ENCODE measurements at places on chromosomes 7 and 10.

DNA sequence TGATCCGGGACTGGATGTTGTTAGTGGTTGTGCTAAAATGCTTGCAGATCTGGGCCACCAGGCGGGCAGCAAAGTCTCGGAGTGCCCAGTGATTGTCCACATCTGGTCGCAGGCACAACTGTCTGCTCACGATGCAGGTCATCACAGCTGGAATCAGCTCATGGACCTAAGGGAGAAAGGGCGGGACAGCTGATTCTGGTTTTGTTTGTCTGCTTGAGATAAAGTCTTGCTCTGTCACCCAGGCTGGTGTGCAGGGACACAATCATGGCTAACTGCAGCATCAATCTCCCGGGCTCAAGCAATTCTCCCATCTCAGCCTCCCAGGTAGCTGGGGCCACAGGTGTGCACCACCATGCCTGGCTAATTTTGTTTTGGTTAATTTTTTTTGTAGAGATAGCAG is 8.0 kb downstream of the TAF6 start:
- DNase-seq, result no peak

GRCh38 chr7:9106747-9107146 is 673.3 kb downstream of the NXPH1 start:
- no peak for DNase-seq

DNA sequence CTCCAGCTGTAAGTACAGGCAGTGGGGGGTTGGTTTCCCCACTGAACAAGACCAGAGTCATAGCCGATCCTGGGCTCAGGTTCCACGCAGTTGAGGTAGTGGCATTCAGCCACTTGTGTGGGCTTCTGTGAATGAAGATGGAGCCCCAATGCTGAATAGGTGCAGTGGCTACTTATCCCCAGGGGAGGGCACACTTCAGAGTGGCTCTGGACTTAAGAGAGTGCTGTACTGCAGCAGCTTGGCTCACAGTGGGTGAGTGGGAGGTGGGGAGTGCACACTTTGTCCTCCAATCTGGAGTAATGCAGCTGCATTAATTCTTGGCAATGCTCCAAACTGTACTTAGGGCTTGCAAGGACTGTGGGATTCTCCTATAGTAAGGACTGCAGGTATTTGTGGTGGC is 81.9 kb downstream of the BUB3 start:
- DNase-seq, result peak; percentile 16

DNA sequence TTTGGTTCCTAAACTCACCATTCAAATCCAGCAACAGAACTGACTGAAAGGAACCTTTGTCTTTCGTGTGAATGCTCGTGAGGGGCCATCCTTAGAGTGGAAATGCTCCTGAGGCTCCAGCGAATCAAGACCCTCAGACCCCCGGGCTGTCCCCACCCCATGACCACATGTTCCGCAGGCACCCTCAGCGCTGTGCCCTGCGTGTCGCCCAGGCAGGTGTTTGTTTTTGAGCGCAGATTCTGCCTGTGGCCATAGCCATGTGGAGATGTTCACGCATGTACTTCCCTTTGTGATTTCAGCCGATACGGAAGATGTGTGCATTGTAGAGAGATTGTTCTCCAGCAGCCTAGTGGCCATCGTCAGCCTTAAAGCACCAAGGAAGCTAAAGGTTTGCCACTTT is 24.2 kb downstream of the WIPI2 start:
- DNase-seq, result no peak

GRCh38 chr10:45464958-45465567 is 91.0 kb downstream of the ALOX5 start:
- peak; percentile 71 for DNase-seq

GRCh38 chr10:79286318-79286951 is 60.8 kb upstream of the PPIF start:
- DNase-seq, result peak; percentile 93

DNA sequence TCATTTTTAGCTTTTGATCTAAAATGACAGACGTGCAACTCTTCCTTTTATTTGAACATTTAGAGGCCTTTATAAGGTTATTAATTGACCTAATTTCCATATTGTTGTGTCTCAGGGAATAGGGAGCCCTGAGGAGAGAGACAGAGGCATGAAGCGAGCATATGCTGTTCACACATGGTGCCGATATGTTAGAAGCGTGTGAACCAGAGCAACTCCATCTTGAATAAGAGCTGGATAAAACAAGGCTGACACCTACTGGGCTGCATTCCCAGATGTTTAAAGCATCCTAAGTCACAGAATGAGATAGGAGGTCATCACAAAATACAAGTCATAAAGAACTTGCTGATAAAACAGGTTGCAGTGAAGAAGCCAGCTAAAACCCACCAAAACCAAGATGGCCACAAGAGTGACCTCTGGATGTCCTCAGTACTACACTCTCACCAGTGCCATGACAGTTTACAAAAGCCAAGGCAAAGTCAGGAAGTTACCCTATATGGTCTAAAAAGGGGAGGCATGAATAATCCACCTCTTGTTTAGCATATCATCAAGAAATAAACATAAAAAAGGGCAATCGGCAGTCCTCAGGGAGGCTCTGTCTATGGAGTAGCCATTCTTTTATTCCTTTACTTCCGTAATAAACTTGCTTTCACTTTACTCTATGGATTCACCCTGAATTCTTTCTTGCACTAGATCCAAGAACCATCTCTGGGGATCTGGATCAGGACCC is 80.1 kb downstream of the SEC61G start:
- no peak for DNase-seq

- DNase-seq, result no peak
Measured at GRCh38 chr7:130372402-130373165, 7.7 kb upstream of the CPA1 start.

- DNase-seq, result no peak
Measured at GRCh38 chr10:8103543-8103942, 49.1 kb downstream of the GATA3 start.

GRCh38 chr10:110225756-110226542 is 18.5 kb downstream of the MXI1 start:
- peak; percentile 91 for DNase-seq

DNA sequence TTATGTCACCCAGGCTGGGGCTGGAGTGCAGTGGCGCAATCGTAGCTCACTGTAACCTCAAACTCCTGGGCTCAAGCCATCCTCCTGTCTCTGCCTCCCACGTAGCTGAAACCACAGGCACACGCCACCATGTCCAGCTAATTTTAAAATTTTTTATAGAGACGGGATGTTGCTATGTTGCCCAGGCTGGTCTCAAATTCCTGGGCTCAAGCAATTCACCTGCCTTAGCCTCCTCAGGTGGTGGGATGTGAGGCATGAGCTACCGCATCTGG is 123.2 kb upstream of the PARD3 start:
- no peak for DNase-seq

- DNase-seq, result no peak
Measured at GRCh38 chr10:44792119-44792775, 118.9 kb upstream of the TMEM72 start.

DNA sequence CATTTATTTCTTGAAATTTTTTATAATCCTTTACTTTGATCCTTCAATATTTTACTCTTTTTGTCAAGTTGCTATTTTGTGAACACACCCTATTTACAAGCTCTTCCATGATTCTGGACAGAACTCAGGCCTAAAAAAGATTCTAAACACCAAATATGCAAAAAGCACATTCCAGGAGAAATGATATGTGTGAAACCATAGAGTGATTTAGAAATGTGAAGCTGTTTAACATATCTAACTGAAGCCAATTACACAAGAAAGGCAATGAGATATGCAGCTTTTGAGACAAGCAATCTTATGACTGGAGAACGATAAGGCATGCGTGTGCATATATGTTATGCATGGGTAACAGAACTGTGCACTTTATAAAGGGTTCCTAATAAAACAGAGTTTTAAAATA is 243.0 kb downstream of the CACNA2D1 start:
- no peak for DNase-seq

DNA sequence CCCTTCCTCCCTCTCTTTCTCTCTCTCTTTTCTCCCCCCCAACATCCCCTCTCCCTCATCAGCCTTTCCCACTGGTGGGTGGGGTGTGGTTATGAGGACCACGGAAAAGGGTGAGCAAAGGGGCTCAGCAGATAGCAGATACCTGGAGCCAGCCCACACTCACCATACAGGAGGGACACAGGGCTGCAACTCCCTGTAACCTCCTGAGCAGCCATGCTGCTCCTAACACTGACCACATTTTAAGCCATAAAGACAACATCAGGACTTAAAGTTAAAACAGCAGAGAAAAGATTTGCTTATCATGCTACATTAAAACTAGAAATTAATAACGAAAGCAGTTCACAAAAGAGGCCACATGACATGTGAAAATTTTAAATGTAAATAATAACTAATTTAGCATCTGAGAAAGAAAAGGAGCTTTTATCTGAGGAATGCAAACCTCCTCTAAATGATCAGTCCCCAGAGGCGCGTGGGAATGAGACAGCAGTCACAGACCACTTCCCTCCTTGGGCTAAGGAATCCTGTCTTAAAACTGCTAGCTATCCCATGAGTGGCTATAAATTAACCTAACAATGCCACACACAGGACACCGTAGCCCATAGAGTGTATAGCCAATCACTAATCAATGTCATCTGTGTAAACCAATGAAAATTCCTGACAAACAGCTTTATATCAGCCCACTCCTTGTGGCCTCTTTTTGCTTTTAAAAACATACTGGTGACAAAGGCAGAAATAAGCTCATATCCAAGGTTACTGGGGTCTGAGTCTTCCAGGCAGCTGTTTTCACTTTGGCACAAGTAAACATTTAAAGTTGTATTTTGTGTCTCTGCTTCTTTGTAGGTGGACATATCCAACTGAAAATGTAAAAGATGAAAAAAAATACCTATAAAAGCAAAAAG is 33.3 kb downstream of the PKD1L1 start:
- no peak for DNase-seq

GRCh38 chr7:134899729-134900128 is 86.6 kb upstream of the AGBL3 start:
- DNase-seq, result no peak

GRCh38 chr7:102317231-102318059 is 30.8 kb downstream of the SH2B2 start:
- no peak for DNase-seq

DNA sequence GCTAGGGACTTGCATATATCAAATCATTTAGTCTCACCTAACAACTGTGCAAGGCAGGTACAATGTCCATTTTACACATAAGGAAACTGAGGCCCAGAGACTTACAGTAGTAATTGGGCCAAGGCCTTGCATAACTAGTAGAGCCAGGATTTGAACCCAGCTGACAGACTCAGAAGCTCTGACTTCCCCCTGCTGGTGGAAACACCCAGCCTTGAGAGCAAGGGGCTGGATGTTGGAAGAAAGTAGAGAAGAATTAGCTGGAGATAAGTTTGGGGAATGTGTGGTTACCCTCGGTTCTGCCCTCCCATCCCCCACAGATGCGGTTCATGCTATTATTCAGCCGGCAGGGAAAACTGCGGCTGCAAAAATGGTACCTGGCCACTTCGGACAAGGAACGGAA is 2.0 kb downstream of the AP1S1 start:
- no peak for DNase-seq

DNA sequence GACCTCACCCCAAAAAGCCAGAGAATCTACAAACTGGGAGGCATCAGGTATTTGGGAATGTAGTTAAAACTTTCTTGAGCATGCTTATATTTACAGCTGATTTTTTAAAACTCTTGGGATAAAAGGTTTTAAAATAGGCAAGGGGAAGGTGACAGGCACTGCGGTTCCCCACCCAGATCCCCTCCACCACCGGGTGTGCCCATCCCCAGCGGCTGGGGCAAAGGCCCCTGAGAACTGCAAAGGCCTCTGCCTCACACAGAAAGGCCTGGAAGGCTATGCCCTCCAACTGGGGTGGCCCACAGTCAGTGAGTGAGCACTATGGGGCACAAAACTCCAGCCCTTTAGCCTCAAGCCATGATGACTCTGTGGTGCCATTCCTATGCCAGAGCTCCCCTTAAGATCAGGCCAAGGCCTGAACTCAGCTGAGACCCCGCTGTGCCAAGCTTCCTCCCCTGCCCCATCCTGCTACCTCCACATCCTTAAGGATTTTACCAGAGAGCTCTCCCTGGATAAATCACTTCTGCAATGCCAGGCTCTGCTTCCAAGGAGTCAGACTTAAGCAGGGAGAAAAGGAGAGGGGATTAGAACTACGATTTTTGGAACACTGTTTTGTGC is 299.1 kb downstream of the GRID1 start:
- DNase-seq, result no peak

GRCh38 chr7:120806669-120807068 is 51.3 kb downstream of the TSPAN12 start:
- no peak for DNase-seq

DNA sequence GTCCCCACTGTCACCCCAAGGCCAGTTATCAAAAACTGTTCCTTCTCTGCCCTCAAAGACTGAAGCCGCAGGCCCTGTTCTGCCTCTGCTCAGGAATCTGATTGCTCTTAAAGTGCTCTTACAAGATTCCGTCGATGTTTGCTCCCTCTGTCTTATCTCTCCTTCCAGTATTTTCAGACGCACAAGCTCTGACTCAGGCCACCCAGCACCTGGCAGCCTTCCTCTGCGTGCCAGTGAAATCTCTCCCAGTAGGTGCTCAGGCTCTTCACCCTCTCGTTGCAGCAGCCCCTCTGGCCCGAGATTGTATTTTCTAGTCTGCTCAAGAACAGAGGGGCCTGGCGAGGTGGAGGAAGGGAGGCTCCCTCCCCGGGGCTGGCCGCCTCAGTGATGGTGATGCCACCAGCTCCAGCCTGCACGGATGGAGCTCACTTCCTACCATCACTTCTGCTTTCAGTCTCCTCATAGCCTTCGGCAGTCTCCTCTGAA is 276.2 kb downstream of the USP6NL start:
- DNase-seq, result no peak

DNA sequence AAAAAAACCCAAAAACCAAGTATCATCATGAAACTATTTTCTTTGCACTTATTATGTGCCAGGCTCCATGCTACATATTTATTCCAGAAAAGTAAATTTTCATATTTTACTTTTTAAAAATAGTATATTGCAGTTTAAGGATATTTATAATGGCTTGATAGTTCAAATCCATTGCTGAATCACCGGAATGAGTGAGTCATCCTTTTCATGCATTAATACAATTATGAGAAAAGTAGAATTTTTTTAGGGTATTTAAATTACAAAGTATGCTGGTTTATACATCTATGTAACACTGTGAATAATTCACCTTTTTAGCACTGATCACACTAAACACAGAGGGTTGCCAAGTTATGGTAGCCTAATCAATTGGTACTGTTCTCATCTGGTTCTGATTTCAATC is 54.3 kb downstream of the SLC16A9 start:
- DNase-seq, result no peak

- no peak for DNase-seq
Measured at GRCh38 chr10:100656454-100656853, 88.9 kb upstream of the PAX2 start.

DNA sequence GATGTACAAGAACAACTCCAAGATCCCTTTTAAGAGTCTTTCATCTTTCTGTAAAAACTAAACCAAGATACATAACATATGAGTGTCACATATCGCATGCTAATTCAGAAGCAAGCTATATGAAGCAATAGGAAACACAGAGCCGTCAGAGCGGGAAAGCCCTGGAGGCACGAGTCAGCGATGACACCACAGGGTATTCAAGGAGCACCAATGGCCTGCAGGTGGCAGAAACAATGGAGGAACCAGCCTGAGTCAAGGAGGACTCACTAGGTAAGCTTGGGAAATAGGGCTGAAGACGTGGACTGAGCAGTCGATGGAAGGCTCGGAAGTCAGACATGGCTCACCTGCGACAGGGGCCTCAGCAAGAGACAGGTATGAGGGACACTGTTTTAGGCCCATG is 214.4 kb downstream of the FAM107B start:
- DNase-seq, result no peak

- peak; percentile 32 for DNase-seq
Measured at GRCh38 chr7:140390466-140391190, 7.7 kb downstream of the SLC37A3 start.
